ENCODE measurements at places on chromosomes 1 and 21.

DNA sequence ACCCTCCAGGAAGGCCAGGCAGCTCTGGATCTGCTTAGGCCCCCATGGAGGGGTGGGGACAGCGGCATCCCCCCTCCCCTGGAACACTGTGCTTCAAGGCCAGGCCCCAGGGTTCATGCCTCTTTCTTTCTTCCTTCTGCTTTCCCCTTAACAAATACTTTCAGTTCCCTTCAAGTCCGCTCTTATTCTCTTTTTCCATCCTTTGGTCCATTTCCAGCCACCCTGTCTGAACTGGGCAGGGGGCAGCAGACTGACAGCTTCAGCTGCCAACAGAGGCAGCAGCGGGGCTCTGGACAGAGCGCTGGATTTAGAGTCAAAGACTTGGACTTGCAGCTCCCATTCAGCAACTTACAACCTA, 1.1 kb upstream of the CD244 start:
- DNase-seq: no peak

DNA sequence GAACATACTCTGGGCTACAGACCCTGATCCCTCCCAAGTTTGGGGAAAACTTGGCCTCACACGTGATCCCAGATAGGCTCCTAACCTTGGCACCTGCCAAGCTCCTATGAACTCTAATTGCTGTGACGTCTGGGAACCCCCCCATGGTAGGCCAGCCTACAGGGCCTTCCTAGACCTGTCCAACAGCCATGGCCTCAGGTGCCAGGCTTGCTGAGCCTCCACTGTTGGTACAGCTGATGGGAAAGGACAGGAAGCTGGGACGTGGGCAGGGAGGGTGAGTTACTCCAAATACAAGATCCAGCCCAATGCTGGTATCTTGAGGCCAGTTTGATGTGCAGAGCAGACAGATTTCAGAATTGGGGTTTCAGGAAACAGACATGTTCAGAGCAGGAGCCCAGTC, 19.1 kb downstream of the SMIM12 start:
- DNase-seq: no peak

DNA sequence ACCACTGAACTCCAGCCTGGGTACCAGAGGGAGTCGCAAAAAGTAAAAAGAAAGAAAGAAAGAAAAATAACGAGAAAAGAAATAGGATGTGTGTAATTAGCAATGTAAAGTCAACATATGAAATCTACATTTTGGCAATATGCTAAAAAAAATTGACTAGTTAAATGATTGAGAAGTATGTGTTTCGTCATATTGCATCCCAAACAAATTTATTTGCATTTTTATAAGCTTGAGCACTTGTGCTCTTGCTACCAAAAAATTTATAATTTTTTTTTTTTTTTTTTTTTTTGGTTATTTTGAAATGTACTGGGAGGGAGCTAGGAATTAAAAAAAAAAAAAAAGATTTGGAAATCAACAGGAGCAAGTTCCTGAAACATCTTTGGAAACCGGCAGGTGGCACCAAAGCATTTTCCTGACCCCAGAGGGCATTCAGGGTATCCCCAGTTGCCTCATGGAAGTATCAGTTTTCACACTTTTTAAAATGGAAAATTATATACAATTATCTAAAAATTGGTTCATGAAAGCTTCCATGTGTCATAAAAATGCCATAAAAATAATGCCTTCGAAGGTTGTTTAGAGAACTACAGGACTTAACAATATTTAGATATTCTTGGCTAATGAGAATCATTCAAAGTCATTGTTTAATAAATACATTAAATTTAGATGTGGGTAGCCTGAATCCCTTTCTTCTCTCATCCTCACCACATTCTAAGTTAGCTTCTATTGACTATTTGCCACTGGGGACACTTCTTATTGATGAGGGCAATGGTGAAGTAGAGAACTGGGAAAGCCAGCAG, 4.8 kb upstream of the HEATR1 start:
- DNase-seq: no peak

DNA sequence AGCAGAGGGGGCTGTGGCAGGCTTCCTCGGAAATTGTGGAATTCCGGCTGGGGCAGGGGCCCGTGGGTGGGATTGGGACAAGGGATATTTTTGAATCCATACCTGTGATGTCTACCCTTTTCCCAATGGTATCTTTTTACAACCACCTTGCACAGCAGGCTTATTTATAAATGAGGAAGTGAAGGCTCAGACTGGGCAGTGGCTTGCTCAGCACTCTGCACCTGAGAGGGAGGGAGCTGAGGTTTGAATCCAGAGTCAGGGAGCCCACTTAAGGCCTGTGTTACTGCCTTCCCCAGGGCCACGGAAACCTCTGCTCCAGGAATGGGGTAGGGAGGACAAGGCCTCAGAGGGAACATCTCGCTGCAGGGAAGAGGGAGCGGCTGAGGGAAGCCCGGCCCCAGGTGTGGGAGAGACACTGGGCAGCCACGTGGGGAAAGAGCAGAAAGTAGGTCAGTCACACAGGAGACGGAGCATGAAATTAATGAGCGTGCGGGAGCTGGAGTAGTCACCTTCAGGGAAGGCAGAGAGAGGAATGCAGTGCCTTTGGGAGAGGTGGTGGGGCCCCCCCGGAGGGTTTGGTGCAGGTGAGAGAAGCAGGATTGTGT, 35.4 kb upstream of the SCMH1 start:
- no peak for DNase-seq

GRCh38 chr1:72845381-72845780, 563.0 kb upstream of the NEGR1 start:
- no peak for DNase-seq

DNA sequence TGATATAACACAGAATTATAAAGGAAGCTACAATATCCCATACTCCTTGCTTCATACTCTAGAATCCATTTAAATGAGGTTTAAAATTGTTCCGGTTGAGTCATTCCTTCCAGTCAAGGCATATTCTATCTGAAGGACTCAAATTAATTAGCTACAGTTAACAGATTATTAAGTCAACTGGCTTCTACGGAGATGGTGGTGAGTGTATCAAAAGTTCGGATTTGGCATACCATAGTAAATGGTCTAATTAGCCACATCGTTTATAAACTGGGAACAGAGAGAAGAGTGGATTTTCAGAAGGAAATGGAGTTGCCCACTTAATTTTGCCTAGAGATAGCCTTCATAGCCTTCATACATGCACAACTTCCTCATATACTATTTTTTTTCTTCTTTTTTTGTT, 1095.3 kb downstream of the TTLL7 start:
- DNase-seq: no peak

DNA sequence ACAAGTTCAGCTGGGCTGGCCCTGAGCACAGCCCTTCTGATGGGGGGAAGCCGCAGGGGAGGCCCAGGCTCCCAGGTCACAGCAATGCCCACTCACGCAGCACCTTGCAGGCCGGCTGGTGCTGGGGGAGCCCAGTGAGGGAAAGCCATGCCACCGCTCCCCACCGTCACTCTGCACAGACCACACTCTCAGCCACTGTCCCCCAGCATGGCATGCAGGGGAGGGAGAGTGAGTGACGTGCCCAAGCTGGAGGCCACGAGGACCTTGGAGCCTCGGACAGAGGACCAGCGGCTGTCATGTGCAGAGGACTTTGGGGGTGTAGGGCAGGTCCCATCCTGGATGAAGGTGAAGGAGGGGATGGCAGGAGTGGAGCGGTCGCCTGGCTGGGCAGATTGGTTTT, 25.1 kb downstream of the SLC45A1 start:
- no peak for DNase-seq

- no peak for DNase-seq
Observed at GRCh38 chr1:6302568-6302967, 41.7 kb upstream of the GPR153 start.

- DNase-seq: no peak
Observed at GRCh38 chr1:245829194-245829593, 674.4 kb downstream of the KIF26B start.

DNA sequence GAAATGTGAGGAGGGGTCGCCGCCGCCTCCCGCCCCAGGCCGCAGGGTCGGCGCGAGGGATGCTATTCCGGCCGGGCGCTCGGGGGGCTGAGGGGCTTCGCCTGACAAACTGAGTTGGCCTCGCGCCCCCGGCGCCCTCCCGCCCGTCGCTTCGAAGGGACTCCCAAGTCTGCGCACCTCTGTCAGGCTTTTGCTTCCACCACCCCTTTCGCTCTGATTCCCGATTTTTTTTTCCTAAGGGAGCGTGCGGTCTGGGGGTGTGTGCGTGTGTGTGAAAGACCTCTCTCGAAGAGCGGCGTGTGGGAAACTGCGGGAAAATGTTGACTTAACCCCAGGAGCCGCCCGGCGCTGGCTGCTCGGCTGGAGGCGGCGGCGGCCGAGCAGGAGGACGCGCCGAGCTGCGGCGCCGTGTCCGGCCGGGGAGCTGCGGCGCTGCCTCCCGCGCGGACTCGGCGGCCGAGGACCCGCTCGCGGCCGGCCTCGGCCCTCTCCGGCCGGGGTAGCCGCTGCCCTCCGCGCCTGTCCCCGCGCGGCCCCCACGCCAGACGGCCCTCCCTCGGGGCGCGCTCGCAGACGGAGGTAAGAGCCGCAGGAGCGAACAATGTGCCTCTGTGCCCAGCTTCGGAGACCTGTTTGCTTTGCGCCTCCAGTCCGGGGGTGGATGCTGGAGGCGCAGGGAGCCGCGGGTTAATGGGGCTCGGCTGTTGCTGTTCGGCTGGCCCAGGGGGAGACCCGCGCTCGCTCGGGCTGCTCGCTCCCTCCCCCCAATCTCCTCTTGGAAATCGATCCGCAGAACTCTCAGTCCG, 1.1 kb downstream of the ADGRL2 start:
- DNase-seq: no peak

GRCh38 chr1:154151311-154151710, 3.6 kb downstream of the NUP210L start:
- DNase-seq: no peak

- DNase-seq: peak; percentile 19
Observed at GRCh38 chr1:119141020-119141424, 569 bp upstream of the WARS2 start.

DNA sequence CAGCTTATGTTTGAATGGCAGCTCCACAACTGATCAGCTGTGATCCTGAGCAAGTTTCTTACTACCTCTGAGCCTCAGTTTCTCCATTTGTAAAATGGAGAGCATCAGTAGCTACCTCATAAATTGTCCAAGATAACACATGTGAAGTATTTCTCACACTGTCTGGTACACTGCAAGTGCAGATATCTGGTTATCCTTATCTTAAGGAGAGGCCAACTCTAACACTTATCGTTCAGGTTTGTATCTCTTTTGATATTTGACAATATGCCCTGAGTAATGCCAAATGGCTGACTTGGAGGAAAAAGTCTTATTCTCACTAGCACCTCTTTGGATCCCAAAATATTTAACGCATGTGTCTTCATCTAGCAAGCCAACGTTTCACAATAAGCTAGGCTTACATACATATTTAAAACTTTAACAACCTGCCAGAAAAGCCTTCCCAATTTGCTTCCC, 2.7 kb downstream of the CSRP1 start:
- no peak for DNase-seq

GRCh38 chr1:65469889-65470340, 49.4 kb downstream of the LEPR start:
- DNase-seq: no peak

GRCh38 chr1:75954586-75954985, 22.4 kb upstream of the ASB17 start:
- DNase-seq: no peak

- no peak for DNase-seq
Observed at GRCh38 chr1:175270361-175270760, 77.8 kb upstream of the KIAA0040 start.

GRCh38 chr1:56135069-56135863, 444.1 kb downstream of the PLPP3 start:
- no peak for DNase-seq

DNA sequence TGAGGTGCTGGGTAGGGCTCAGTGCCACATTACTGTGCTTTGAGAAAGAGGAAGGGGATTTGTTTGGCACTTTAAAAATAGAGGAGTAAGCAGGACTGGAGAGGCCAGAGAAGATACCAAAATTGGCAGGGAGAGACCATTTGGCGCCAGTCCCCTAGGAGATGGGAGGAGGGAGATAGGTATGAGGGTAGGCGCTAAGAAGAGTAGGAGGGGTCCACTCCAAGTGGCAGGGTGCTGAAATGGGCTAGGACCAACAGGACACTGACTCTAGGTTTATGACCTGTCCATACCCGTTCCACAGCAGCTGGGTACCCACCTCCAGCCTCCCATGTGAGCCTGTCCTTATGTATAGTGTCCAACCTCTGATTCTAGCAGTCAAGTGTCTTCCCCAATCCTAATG, 1.0 kb upstream of the CRTC2 start:
- DNase-seq: no peak

DNA sequence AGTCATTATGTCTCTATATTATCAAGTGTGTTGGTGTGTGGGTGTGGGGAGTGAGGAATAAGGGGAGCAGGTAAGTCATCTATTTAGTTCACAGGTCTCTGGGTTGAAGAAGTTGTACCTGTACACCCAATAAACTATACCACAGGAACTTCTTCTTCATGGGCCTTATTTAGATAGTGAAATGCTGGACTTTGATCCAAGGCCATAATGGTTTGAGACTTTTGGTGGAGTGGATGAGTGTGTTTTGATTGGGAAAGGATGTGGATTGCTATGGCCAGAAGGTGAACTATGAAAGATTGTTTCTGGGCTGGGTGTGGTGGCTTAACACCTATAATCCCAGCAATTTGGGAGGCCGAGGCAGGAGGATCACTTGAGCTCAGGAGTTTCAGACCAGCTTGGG, 7.0 kb upstream of the ZMYM6 start:
- DNase-seq: no peak

DNA sequence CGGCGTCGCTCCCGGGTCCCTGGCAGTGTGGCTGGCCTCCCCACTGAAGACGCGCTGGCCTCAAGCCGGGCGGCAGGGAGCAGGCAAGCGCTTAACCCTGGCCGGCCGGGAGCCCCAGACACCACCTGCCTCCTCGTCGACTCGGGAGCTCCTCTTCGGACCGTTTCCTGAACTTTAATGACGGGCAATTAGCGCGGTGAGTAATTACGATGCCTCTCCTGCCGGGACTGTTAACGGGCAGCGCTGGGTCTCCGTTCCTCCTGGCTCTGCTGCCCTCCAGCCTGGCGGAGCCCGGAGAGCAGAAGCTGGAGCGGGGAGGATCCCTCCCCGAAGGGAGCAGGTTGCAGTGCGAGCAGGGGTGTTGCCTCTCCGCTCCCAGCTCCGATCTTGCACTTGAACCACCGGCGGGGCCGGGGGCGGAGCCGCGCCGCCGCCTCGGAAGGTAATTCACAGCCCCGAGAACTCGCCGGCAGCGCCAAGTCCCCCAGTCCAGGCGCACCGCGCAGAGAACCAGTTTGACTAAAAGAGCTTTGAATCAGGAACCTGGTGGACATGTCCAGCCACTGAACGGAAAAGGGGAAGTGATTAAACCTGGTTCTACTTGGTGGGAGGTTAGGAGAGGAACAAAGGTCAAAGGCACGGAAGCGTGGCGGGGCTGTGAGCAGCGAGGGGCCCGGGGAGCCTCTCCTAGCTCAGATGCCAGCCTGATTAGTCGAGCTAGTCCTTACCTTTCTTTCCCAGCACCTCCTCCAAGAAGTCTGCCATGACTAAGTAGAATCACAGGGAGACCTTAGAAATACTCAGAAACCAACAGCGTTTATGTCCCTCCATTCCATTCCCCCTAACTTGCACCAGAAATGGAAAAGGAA, 18.3 kb upstream of the PLEKHA6 start:
- peak; percentile 36 for DNase-seq

DNA sequence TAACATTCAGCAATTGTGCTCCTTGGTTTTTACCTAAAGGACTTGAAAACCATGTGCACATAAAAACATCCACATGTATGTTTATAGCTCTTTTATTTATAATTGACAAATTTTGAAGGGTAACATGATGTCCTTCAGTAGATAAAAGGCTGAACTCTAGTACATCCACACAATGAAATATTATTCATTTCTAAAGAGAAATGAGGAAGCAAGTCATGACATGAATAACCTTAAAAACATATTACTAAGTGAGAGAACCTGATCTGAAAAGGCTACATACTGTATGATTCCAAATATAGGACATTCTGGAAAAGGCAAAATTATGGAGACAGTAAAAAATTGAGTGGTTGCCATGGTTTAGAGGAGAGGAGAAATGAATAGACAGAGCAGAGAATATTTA, 50.3 kb downstream of the DRAM2 start:
- DNase-seq: no peak
